H54 (cell line): ENCODE measurements at places on chromosomes 12 and 14.

GRCh38 chr14:102222009-102222575, 82.4 kb downstream of the WDR20 start:
- DNase-seq, result no peak

DNA sequence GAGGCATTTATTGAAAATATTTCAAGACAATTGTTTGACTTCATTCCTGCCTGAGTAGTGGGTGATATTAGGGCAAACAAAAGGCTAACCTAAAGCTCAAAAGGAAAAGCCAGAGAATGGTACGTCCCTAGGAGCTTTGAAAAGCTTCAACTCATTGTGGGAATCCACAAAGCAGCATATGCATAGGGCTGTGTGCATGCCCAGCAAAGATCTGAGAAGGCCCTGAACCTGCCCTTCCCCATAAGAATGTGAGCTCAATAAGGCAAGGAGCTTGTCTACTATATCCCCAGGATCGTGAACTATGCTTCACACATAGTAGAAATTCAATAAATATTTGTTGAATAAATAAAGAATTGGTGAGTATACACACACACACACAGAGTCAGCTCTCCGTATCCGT, 19.1 kb upstream of the RAD52 start:
- DNase-seq, result no peak

- peak; percentile 39 for DNase-seq
Measured at GRCh38 chr12:58877243-58877743, 43.0 kb downstream of the LRIG3 start.

DNA sequence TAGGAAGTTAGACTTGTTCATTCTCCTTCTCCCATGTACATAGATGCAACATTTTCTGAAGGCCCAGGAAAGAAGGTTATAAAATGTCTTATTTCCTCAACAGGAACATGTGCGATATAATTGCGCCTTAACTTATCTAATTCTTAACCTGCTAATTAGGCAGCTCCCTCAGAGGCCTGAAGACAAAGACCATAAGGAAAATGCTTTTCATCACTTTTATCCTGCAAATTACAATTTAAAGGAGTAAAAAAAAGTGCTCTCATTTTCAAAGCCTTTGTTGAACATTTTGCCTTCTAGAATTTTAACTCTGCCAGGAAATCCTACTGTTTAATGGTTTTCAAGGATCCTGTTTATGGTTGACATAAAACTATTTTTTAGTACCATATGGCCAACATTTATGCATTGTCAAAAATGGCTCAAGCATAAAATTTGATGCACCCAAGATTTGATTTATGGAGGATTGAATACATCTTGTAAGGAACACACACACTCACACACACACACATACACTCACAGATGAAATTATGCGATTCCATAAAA, 660.4 kb upstream of the TMEM132C start:
- no peak for DNase-seq

DNA sequence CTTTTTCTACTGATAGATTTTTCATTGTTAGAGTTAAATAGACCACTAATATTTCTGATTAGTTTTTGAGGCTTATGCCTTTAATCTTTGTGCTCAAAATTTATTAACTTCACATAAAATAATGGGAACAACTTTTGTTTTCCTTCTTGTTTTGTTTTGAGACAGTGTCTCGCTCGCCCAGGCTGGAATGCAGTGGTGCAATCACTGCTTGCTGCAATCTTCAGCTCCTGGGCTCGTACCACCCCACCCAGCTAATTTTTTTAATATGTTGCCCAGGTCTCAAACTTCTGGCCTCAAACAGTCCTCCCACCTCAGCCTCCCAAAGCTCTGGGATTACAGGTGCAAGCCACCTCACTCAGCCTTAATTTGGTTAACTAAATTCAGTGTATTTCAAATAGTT, 16.8 kb downstream of the SCFD1 start:
- DNase-seq, result no peak

GRCh38 chr12:16389594-16389993, 42.1 kb downstream of the MGST1 start:
- DNase-seq, result peak; percentile 2

DNA sequence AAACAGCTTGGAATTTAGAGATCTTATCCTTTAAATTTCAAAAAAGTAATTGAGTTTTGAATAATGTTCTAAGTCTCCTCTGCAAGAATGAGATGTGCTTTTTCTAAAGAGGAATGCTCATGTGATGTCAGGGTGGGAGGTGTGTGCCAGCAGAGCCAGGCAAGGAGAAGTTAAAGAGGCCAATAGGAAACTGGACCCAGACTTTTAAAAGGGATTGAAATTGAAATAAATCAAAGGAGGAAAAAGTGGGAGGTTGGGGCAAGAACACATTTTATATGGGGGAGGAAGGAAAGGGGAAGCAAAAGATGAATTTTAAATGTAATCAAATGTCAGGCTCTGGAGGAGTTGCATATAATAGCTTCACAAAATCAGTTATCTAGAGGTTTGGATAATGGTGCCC, 126.1 kb downstream of the FIGNL2 start:
- DNase-seq, result no peak

GRCh38 chr12:22190969-22191368, 143.5 kb downstream of the ST8SIA1 start:
- no peak for DNase-seq

DNA sequence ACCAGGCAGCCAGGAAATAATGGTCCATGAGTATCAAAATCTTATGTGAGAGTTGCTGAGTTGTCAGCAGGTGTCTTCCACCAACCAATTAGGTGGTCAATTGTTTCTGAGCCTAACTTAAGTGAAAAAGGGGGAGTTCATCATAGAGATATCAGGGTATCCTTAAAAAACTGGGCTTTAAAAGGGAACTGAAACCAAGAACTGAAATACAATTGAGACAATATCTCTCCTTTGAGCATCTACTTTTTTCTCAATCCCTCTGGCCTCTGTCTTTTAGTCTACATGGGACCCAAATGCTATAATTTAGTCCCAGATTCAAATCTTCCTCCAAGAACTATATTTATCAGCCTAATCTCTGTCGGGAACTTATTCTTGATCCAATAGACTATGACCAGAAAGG, 201.0 kb downstream of the BTG1 start:
- DNase-seq, result no peak
